ENCODE measurements at places on chromosomes 6 and 20. TPM values are rescaled to one million over a fixed set of nuclear protein-coding genes. Genes with fewer than 3 reads are reported as not detected.

Gene RIPOR3
- 0.76 TPM for total RNA-seq

Gene PTK7
- total RNA-seq, result 28.3 TPM

Gene ADGRF5
- total RNA-seq, result not detected

Gene PBOV1
- total RNA-seq, result not detected

Gene KIAA0408
- total RNA-seq, result 2.0 TPM

Gene EDN1
- total RNA-seq, result 0.65 TPM
